ENCODE measurements at places on chromosomes 16 and 17.

DNA sequence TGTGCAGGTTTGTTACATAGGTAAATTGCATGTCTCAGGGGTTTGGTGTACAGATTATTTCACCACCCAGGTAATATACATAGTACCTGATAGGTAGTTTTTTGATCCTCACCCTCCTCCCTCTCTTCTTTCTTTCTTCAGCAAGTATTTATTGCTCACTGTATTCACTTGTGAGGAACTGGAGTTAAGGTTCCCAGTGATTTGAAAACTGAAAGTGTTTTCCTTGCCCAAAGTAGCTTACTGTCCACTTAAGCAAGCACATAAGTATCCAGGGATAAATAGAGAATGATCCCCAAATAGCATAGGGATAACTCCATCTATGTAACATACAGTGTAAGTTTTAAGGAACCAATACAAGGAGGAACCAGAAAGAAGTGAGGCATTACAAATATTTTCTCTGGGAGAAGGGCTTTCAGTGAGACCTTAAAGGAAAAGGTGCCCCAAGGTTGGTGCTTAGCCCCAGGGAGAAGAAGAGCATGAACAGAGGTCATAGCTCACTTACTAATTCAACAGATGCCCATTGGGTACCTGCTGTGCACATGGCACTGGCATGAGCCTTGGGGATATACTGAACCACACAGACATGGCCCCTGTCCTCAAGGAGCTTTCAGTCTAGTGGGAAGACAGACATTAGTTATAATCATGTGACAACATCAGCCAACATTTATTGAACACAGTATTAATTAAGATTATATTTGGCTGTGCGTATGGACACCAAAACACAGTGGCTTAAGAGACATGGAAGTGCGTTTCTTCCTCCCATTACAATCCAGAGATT is 17.0 kb downstream of the MYL4 start:
- no peak for DNase-seq

DNA sequence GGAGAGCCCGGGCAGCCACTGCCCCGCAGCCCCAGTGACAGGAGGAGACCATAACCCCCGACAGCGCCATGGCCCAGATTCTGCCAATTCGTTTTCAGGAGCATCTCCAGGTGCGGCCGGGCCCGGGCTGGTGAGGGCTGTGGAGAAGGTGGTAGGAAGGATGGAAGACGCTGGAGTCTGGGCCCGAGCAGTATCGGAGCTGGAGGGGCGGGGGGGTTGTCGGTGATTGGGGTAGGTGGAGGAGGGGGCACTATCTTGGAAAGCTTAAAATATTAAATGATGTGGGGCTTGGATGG is 317 bp downstream of the CLTC start:
- DNase-seq: no peak

GRCh38 chr17:2085648-2085949 is 30.7 kb downstream of the HIC1 start:
- DNase-seq: no peak

- no peak for DNase-seq
Observed at GRCh38 chr17:66787914-66788313, 47.0 kb upstream of the CACNG5 start.

DNA sequence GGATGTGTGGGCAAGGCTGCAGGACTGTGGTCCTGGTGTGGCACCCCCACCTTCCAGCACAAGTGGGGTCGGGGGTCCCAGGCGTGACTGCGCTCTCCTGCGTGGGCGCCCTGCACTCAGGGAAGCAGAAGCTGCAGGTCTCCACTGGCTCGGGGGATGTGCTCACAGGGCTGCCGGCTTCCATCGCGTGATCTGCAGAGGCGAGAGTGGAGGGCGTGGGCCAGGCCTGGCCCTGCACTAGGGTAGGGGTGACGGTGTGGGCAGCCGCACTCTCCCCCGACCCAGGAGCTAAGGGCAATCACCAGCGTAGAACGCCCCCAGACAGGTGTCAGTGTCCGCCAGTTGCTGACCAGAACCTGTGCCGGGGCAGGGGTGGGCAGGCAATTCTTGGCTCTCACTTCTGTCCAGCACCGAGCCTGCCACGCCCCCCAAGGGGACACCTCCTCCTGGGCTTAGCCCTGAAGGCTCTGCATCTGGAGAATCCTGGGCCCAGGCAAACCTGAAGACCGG is 32.3 kb downstream of the TNFRSF13B start:
- DNase-seq: no peak

DNA sequence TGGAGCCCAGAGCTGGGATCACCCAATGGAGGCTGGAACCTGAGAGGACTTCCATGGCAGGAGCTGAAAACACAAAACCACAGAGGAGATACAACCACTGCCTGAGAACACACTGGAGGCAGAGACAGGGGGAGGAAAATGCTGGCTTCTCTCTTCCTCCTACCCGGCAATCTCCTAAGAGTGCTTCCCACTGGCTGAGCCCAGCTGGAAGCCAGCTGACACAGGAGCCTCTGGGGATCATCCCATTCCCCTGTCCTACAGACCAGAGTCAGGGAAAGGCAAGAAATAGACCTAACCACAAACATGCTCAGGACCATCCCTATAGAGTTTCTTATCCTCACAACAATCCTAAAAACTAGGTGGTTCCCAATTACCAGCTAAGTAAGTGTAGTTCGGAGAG is 112.4 kb upstream of the CDH5 start:
- no peak for DNase-seq

DNA sequence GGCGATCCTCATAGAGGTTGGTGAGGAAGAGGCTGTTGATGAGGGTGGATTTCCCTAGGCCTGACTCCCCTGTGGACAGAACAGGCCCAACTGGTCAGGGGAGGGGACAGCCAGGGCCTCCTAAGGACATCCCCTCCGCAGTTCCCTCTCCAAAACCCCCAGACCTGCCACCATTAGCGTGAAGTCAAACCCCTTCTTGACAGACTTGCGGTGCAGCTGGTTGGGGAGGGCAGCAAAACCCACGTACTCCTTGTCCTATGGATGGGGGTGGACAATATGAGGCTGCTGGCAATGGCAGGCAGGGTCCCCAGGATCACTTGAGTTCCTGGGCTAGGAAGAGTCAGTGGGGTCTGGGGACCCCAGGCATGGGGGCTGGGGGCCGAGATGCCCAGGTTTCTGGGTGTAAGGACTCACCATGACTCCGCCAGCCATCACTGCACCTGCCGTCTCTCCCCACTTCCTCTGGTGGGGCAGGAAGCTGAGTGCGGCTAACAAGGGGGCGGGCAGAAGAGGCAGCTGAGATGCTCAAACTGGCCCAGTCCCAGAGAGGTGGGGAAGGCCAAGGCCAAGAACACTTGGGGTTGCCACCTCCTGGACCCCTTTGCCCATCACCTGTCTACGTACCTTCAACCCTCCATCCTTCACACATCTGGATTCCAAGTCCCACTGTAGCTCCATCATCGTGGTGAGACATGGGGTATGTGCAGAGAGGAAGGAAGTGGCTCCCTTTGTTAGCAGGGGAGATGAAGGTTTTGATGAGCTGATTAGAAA is at the start of gene SEPTIN1:
TSS of gene SEPTIN1 (minus strand) at position 451 of the 771 bp plus-strand sequence. CDS start at position 432, 19 bp downstream.
- peak; percentile 68 for DNase-seq

DNA sequence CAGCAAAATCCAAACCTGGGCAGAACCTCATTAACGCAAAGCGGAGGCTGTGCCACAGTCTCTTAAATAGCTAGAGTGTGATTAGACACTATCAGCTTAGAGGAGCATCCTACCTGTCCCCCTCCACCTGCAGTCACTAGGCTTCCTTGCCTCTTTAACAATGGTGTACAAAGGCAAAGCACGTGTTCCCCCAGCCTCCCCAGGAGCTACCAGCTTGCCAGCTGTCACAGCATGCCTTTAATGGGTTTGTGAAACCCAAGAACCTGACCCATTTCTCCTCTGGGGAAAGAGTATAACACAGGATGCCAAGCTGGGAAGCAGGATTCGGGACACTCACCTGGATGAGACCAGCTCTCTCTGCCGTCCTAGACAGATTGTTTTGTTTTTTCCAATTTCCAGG is 37.2 kb upstream of the TBX2 start:
- DNase-seq: no peak

GRCh38 chr17:28574526-28574925 is 2.2 kb downstream of the ALDOC start:
- DNase-seq: no peak

DNA sequence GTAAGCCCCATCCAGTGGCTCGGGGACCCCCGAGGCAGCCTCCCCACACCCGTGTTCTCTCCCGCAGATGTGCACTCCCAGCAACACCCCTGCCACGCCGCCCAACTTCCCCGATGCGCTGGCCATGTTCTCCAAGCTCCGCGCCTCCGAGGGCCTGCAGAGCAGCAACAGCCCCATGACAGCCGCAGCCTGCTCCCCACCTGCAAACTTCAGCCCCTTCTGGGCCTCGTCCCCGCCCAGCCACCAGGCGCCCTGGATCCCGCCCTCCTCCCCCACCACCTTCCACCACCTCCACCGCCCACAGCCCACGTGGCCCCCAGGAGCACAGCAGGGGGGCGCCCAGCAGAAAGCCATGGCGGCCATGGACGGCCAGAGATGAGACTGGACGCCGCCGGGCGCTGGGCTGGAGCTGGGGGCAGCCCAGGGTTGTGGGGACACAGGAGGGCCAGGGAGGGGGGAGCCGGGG is 5.0 kb downstream of the UBALD2 start:
- no peak for DNase-seq

- no peak for DNase-seq
Observed at GRCh38 chr16:11307639-11308492, 26.7 kb upstream of the PRM1 start.

DNA sequence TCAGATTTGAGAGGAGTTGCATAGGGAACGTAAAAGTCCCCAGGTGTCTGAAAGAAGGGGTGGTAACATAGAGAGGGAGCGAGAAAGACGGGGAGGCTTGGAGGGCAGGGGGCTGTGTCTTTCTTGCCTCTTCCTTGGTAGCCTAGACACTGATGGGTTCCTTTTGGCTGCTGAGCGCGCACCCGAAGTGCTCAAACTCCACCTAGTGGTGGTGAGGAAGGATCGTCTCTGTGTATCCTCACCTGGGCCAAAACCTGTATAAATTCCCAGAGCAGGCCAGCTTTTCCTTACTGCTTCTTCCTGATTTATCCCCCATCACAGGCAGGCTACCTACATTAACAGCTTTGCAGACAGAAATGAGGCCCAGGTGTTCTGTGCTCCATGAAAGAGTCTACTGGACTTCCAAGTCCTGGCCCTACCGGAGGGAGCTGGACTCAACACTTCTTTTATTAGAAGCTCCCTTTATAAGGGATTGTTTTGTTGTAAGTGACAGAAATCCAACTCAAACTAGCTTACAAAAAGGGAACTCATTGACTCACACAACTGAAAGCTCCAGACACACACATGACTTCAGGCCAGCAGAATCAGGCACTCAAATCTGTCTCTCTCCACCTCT is 5.5 kb upstream of the SLC25A35 start:
- DNase-seq: no peak

DNA sequence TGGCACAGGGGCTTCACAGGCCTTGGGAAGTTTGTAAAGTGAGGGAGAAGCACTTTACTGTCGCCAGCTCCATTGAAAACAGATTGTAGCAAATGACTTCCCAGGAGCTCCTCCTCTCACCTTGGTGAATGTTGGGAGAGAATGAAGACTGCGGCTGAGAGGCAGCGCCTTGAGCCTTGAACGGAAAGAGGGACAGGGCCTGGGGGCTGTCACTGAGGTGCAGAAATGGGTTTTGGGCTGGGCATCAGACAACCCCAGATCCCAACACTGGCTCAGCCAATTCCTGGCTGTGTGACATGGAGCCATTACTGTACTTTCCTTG is 603 bp upstream of the MRTFB start:
- peak; percentile 13 for DNase-seq

DNA sequence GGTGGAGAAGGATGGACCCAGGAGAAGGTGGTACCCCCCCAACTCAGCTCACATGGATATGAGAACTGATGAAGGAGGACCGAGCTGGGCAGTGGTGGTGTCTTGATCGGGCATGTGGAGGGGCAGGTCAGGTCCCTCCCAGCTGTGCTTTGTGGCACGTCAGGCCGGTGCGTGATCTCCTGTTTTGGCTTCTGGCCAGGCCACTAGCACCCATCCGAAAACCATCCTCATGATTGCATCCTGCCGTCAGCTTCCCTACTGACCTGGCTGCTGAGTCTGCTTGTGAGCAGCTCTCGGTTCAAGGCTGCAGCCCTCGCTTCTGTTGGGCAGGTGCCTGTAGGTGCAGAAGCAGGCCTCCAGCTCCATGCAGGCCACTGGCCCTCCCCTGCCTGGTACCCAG is 53.1 kb downstream of the PLD6 start:
- no peak for DNase-seq

DNA sequence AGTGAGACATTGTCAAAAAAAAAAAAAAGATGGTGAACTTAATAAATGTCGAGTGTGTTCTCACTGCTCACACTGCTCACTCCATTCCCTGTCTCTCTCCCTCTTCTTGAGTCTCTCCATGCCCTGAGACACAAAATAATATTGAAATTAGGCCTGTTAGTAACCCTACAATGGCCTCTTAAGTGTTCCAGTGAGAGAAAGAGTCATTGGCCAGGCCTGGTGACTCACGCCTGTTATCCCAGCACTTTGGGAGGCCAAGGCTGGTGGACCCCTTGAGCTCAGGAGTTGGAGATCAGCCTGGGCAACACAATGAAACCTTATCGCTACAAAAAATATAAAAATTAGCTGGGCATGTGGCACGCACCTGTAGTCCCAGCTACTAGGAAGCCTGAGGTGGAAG is 16.2 kb upstream of the CSF3 start:
- no peak for DNase-seq

- DNase-seq: no peak
Observed at GRCh38 chr17:74521701-74522201, 9.5 kb downstream of the CD300LB start.
